Natural killer cell (primary cell): ENCODE measurements at places on chromosomes 2 and 18.

DNA sequence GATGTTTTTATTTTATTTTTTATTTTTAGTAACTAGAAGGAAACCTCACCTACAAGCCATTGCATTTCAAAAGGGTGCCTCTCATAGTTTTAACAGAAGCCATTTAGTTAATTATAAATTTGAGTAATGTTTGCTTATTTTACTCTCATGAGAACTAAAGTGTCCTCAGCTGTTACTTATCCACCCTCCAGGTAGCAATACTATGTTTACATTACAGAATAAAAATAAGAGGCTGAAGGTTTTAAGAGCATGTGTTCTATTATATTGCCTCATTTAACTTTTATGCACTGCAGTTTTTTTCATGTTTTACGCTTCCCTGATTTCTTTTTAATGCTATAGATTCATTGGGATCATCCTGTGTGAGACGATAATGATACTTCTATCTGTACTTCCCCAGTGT, 235.5 kb downstream of the THSD7B start:
- DNase-seq: no peak

GRCh38 chr2:43040084-43040854, 186.1 kb downstream of the ZFP36L2 start:
- DNase-seq: no peak

DNA sequence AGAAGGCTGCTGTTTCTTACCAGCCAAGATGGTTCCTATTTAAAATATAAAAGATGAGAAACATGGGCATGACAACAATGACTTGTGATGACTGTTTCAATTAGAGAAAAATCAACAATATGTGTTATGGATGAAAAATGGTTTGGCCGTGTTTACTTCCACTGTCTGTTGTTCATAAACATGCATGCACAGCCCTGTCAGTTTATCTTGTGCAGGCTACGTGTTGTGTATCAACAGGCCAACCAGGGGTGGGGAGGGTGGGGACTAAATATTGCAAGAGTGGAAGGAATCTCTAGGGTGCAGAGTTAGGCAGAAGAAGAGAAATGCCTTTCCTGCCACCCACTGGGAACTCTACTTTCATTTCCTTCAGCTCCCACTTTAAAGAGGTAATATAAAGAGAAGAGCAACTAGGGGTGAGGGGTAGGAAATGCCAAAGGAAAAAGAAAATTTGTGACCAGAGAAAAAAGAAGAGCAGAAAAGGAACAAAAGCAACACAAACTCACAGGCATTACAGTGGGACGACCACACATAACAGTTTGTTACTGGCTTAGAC, 116.8 kb upstream of the MEIS1 start:
- no peak for DNase-seq

DNA sequence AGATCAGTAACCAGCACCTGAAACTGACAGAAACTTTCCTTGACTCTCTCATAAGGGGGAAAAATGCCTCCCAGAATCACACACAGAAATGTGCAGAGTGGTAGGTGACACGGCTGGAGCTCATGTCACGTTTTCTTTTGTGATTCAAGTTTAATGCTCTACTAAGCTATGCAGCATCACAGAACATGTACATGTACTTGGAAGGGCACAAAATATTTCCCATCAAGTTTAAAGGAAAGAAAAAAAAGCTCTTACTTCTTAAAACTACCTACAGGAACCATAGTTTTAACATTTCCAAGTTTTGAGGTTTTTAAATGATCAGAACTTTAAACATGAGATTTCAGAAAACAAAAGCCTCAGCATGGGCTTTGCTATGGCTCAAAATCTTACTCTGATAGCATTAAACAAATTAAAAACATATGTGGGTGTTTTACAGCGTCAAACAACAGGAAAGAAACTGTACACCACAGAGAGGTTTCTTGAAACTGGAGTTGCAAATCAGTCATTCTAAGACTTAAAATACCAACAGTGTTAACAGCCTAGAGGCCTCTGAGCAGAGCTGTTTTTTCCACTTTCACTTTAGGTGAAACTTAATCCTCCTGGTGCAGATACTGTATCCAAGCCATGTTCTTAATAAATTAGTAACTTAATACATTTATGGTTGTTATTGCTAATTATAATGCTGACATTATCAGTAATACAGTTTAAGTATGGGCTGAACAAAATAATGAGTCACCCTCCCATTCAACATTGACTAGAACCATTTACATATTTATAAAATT, 30.1 kb downstream of the MBP start:
- DNase-seq: peak; percentile 77

DNA sequence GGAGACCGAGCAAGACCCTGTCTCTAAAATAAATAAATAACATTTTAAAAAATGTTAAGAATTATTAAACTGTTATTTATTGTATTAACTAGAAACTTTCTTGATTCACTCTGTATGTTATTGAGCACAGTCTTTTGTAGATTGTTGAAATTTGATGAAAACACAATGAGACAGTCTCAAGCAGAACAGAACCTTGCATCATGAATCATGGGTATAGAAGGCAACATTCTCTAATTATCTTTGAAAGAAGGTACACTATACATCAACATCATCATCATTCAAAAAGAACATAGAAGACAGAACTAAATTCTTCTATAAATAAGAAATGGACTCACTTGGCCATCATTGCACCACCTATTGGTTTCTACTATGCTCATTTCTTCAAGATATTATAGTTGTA, 67.7 kb downstream of the SLC8A1 start:
- no peak for DNase-seq

DNA sequence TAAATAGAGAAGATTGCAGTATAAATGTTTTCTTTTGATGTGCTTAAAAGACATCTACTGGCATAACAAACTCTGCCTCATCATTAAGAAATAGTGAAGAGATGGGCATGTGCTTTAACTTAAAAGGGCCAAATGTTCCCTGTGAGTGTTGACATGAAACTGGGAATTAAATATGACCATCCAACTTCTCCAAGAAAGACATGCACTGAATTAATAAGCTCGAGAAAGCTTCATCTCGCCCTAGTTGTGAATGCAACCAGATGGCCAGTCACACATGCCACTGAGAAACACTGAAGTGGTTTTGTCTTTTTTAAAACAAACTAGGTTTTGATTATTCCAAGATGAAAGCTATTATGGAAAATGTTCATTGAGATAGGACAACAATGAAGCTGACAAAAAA, 479.2 kb downstream of the RIT2 start:
- no peak for DNase-seq

GRCh38 chr2:155209696-155210450, 511.4 kb downstream of the KCNJ3 start:
- no peak for DNase-seq

DNA sequence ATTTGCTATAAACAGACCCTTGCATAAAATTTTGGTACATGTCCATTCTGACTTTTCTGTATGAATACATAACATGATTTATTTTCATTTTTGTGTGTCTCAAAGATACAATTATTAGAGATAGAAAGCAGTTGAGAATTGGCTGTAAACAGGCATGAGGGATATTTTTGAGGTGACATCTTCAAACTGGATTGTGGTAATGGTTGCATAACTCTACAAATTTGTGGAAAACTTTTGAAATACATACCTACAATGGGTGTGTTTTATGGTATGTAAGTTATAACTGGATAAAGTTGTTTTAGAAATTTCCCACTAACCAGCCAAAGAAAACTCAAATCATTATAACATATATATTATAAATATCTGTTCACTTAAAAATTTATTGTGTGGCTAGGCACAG, 39.6 kb downstream of the GREB1L start:
- DNase-seq: no peak

- no peak for DNase-seq
Measured at GRCh38 chr2:121696410-121696930, 40.2 kb downstream of the NIFK start.

DNA sequence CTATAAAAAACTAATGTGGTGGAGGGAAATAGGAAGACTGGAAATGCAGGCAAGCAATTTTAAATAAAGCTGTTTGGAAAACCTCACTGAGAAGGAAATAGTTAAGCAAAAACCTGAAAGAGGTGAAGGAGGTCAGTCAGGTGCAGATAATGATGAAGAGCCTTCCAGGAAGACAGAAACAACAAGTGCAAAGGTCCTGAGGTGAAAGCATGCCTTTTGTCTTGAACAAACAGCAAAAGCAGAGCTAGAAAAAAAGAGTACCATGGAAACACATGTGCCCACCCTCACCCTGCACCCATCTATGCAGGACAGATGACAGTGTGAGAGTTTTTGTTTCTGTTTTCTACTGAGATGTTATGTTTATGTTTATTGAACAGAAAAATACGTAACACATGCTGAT, 8.1 kb upstream of the ZBTB14 start:
- no peak for DNase-seq

DNA sequence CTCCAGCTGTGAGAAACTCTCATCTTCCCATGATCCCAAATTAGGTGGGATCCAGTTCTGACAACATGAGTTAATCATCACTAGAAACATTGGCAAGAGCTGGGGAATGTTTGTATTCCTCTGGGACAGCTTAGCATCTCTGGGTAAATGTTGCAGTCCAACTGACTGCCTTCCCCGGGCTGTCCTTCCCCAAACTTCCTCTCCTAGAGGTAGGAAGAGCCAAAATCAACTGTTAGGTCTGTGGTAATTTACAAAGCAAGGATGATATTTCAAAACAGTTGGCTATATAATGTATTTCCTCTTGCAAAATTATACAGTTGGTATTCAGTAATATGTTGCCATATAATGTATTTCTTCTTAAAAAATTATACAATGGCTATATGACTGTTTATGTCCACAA, 148.5 kb downstream of the MGAT5 start:
- DNase-seq: no peak

DNA sequence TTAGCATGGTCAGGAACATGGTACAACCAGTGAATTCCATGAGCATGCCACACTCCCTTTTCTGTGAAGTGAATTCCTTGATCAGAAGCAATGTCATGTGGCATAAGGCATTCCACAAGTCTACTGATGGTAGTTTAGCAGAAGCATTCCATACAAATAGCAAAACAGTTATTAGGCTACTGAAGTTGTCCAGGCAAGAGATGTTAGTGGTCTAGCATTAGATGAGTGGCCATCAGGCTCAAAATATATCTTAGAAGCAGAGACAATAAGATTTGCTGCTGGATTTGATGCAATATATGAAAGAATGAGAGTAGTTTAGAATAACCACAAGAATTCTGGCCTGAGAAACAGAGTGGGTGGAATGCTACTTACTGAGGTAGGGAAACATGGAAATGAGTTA, 355.3 kb upstream of the NRXN1 start:
- DNase-seq: no peak

DNA sequence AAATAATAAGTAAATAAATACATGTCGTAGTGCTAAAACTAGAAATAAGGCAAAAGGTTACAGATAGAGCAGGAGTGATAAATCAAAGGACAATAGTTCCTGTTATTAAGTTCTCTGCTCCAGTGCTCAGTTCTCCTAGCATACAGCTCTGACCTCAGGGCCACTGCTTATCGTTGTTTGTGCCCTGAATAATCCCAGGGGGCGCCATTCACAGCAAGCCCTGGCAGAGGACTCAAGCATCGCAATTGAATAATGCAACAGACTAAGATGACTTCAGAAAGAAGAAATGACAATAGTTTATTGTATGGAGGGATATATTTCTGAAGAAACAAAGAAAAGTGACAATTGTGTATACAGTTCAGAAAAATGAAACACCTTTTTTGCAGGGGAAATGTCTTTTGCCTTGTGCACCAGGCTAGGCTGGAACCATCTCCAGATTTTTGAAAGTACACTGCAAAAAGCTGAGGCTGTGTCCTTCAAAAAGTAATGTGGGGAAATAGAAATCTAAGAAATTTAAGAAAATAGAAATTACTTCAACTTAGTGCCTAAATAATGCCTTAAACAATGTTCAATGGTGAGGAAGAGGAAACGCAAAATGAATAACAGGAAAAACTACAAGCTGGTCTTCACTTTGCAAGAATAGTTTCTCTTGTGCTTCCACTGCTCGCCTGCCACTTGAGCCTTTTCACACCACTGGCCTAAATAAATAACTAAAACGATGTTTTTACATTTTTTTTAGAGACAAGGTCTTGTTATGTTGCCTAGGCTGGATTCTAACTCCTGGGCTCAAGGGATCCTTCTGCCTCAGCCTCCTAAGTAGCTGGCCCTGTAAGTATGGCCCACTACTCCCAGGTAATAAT, 19.0 kb upstream of the CCNYL1 start:
- peak; percentile 76 for DNase-seq

- DNase-seq: no peak
Measured at GRCh38 chr2:105439141-105439540, 40.3 kb upstream of the FHL2 start.

GRCh38 chr2:174337337-174338146, 2.8 kb downstream of the SP9 start:
- peak; percentile 70 for DNase-seq

DNA sequence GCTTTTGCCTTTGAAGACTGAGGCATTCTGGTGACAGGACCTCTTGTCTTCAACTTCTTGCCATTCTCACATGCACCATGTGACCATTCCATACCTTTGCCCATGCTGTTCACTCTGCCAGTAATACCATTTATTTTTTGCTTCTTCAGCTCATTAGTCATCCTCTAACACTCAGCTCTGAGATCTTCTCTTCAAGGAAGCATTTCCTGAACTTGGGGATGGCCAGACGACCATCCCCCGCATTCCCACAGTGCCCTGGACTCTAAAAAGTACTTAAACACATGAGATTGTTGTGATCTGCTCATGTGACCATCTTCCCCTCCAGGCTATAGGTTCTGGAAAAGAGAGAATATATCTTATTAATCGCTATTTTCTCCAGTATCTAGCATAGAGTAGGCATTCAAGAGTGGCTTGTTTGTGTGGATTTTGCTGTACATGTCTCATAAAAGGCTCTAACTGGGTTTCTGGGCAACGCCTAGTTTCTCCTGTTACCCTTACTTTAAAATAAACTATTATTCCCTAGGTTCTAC, 33.9 kb downstream of the PAX3 start:
- no peak for DNase-seq
